ENCODE measurements at places on chromosomes 2 and 18. TPM values are rescaled to one million over a fixed set of nuclear protein-coding genes. Genes with fewer than 3 reads are reported as not detected.

DNA sequence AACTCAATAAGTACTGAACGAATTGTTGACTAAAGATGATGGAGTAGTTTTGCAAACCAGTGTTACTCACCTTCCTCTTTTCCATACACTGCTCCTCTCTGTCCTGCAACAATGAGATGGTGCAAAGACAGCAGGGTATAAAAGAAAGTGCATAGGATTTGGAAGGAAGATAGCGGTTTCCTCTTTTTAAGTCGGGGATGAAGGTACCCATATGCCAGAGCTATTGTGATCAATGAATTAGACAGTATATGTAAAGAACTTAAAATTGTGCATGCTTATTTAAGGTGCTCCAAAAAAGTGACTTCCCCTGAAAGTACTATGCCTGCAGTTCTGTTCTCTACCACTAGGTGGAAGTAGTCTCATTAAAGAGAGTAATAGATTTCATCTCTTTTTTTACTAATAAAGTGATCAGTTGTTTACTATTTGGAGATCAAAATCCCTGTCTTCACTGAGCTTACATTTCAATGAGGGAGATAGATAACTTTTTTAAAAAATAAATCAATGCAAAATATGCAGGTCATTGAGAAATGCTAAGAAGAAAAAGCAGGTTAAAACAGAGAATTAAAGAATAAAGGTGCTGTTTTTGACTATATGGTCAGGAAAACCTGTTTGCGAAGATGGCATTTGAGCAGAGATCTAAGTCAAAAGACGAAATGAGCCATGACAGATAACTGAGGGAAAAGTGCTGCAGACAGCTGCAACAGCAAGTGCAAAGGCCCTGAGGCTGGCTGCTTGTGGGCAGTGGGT lies 339.7 kb upstream of the SLC14A2 start:
- no peak for DNase-seq

DNA sequence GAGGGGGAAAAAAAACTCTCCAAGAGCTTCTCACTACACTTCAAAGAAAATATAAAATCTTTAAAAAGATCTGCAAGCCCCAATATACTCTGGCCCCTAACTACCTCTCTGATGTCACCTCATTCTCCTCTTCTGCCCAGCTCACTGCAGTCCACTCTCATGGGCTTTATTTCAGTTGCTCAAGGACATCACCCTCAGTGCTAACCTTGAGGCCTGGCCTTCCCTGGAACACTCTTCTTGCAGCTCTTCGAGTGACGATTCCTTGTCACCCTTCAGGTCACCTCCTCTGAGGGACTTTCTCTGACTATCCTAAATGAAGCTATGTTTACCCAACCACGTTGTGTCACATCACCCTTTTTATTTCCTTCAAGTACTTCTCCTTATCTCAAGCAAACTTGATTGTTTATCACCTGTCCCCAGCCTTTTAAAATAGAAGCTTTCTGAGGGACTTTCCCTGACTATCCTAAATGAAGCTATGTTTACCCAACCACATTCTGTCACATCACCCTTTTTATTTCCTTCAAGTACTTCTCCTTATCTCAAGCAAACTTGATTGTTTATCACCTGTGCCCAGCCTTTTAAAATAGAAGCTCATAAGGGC lies 10.4 kb downstream of the RTTN start:
- no peak for DNase-seq

DNA sequence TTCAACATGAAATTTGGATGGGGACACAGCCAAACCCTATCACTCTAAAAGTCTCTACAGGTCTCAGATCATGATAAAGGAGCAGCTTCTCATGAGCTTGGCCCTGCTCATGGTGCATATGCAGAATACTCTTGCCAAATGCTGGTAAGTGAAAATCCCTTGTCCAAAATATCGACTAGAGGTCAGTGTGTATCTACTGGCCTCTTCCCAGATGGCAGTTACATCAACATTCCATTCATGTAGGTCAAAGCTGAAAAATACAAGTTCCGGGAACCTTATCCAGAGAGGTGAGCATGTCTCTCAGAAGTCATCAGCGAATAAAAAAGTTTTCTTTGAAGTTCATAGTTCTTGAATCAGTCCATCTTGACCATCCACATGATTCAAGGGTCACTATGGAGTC lies 7.6 kb upstream of the NT5C1B start:
- DNase-seq, result no peak

DNA sequence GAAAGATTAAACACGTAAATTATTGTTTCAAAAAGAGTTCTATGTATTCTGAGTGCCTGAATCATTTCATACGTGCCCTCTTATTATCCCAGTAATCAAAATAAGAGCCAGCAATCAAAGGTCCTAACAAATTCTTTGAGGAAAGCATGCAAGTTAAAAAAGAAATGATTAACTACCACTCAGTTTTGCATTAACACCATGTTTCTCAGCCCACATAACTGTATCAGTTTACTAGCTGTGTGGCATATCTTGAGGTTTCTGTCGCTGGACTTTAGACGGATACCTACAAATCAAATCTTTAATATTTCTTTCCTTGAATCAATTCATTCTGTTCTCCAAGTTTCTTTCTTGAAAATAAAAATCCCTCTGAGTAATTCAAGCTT lies 668.9 kb upstream of the CHAC2 start:
- DNase-seq, result no peak

- DNase-seq, result no peak
These were observed 125.9 kb downstream of the GPD2 start for GRCh38 chr2:156562124-156562523.

Gene POLR1A
- 62.7 TPM for total RNA-seq

Gene EPB41L3
- 14.3 TPM for total RNA-seq

DNA sequence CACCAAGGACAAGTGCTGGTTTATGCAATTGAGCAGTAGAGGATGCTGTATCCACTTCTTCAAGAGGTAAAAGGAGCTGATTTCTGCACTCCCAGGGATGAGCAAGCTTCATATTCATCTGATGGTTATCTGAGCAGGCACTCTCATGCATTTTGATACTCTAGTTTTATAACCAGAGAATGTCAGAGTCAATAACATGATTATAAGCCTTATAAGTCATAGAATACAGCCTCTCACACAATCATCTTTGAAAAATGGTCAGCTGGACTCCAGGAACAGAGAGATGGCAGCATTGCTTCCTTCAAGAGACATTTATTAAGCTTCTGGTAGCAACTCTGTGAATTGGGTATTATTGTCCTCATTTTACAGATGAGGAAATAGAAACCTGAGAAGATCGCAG lies 167.1 kb downstream of the SLC8A1 start:
- no peak for DNase-seq

Gene ASB18
- total RNA-seq, result not detected

DNA sequence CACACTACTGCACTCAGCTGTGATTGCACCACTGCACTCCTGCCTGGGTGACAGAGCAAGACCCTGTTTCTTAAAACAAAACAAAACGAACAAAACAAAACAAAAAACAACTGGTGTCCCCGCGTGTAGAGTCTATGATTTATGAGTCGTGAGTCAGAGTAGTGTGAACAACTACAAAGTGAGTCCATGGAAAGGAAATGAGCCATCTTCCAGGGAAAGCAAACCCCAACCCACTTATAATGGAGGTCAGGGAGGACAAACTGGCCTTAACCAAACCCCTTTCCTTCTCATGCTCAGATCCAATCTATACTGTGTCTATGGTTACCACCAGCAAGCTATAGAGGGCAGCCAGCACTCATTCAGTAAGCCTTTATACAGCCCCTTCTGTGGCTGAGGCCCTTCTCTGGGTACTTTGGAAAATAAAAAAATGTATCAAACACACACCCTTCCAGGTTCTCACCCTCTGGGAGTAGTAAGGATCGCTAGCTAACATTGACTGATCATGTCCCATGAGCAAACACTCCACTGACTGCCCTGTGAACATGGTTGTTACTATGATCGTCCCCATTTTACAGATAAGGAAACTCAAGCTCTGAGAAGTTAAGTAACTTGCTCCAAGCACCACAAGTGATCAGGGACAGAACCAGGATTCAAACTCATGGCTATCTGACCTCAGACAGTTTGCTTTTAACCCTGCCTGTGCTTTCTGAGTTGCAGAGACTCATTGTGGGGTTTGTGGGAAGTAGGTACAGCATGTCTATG lies 24.7 kb upstream of the COLEC12 start:
- no peak for DNase-seq

DNA sequence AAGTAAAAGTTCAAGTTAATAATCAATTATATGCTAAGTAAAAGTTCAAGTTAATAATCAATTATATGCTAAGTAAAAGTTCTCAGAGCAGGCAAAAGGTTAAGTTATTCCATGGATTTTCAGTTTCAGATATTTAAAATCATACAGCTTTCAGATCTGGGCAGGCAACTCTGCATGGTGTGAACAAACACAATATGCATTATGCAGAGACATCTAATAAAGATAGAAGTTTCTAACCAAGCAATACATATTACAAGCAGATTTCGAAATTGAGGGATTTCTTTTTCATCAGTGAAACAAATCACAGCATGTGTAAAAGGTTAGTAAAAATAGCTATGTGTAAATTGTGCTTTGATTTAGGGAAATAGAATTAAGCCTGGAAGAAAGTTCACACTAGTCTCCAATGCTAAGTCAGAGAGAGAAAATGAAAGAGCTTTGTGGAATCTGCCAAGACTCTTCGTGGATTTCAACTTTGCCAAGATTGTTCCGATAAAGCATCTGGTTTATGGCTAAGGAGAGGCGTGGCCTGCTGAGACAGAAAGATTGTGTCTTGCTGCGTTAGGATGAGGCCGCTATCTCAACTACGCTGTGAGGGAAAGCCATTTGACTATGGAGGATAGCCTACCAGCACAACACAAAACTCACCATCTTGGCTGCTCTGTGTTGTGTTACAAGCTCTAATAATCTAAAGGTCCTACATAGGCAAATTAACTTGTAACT lies 60.1 kb upstream of the SLC16A14 start:
- DNase-seq, result no peak

- no peak for DNase-seq
These were observed 238.6 kb downstream of the ZNF385B start for GRCh38 chr2:179622635-179623300.

Gene PDCD1
- total RNA-seq, result 1.4 TPM

- DNase-seq, result no peak
These were observed 54.4 kb downstream of the SMAD7 start for GRCh38 chr18:48896326-48896874.

GRCh38 chr2:12291303-12291702 lies 425.4 kb upstream of the TRIB2 start:
- no peak for DNase-seq

- DNase-seq, result no peak
These were observed 341.5 kb upstream of the ATP5MC3 start for GRCh38 chr2:175523001-175523400.

- no peak for DNase-seq
These were observed 12.6 kb downstream of the LDLRAD4 start for GRCh38 chr18:13231151-13231550.

Gene PSMA8
- total RNA-seq, result not detected

Gene SNORC
- 0.61 TPM for total RNA-seq

DNA sequence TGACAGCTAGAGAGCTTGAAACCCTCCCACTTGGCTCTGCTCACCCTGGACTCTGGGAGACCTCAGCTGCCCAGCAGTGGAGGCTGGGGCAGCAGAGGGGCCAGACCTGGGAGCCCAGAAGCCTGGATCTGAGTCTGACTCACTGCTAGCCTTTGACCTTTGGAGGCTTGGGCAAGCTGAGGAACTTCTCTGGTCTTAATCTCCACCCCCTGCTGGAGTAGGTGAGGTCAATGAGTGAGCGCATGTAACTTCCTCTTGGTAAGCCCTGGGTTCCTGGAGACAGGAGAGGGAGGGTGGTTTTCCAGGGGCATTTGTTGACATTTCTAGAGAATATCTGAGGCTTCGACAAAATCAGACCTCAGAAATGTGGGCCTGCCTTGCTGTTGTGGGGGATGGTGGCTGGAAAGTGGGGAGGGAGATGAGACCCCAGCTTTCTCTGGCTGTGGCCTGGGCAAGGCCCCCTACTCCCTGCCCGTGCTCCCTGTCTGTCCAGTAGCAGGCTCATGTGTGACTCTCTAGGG lies 73.0 kb upstream of the YWHAQ start:
- DNase-seq, result no peak

Gene SKOR2
- total RNA-seq, result 0.18 TPM

GRCh38 chr18:24731981-24732380 lies 271.5 kb downstream of the HRH4 start:
- DNase-seq, result peak; percentile 29

DNA sequence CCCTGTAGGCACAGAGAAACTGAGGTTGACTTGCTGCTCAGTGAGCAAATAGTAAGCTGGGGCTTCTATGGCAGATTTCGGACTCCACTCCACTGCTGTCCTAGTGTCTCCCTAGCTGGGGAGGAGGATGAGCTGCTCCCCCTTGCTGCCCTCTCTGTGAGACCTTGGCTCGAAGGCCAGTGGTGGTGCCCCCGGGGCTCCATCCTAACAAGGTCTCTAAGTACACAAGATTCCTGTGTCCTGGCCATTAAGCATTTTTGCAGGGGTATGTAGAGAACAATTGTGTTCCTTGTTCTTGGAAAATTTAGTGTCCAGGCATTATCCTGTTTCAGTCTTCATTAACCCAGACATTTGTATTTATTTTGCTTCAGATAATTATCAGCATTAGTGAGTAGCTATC lies 21.3 kb upstream of the BCL2L11 start:
- DNase-seq, result no peak

GRCh38 chr2:191386938-191387536 lies 141.8 kb downstream of the MYO1B start:
- DNase-seq, result no peak

- no peak for DNase-seq
These were observed 232 bp downstream of the SNED1 start for GRCh38 chr2:240998706-240998994.

Gene SERPINB12
- not detected for total RNA-seq

GRCh38 chr18:22789600-22789999 lies 143.5 kb upstream of the RBBP8 start:
- no peak for DNase-seq

DNA sequence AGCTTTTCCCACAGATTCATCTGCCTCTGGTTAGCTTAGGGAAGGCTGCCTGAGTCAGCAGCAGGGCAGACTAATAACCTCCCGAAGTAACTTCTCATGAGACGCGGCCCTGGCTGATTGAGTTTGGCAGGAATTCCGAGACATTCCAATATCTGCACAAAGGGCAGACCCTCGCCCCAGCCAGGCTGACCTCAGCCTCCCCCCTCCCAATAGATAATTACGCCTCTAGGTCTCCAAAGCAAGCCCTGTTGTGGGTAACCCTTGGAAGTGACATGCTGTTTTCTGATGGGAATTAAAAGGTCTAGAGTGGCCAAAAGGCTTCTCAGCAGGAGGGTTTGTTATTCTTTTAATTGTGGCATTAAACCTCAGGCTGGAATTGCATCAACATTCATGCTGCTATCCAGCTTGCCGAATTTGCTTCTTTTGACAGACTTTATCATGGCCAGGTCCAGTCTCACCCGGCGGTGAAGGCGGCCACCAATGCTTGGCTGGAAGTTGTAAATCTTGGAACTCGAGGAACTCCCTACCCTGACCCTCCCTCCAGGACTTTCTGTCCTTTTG lies 98.0 kb upstream of the SLC14A2 start:
- no peak for DNase-seq

DNA sequence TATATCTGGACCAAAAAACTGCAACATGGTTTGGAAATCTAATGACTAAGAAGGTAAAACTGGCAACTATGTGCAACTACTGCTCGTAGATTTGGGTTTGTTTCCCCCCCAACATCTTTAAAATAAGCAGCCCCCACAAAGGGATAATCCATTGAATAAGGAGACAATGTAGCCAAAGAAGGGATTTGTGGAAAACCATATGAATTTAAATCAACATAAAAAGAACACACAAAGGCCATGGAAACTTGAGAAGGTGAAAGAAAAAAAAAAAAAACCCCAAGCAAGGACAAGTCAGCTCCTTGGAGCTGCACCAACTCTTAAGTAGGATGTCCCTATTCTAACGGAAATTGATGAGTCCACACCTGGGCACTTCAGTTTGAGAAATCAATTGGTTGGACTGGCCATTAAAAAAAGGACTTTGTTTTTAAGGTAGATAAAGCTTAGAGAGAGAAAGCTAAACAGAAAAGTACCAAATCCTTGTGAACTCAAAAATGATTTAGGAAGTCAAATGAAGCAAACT lies 53.7 kb upstream of the ST8SIA5 start:
- DNase-seq, result no peak

All from H9 (cell line).